ENCODE measurements at places on chromosomes 13 and 19. TPM values are rescaled to one million over a fixed set of nuclear protein-coding genes. Genes with fewer than 3 reads are reported as not detected.

The MEX3D gene
- total RNA-seq, result 124 TPM

The DCLK1 gene
- 3.9 TPM for total RNA-seq

The IGFL3 gene
- total RNA-seq, result not detected

The GRIK5 gene
- 11.6 TPM for total RNA-seq

The UTP14C gene
- total RNA-seq, result 22.6 TPM

The DPY19L3 gene
- total RNA-seq, result 205 TPM

The ADAMTS10 gene
- total RNA-seq, result 59.1 TPM

Data from progenitor cell of endocrine pancreas (in vitro differentiated cells).